ENCODE measurements at places on chromosomes 3 and 15.
A peak's percentile ranks its signal among the peaks of the same experiment; 100 is the strongest.

GRCh38 chr15:71716990-71717389, 93.4 kb upstream of the NR2E3 start:
- no peak for DNase-seq

DNA sequence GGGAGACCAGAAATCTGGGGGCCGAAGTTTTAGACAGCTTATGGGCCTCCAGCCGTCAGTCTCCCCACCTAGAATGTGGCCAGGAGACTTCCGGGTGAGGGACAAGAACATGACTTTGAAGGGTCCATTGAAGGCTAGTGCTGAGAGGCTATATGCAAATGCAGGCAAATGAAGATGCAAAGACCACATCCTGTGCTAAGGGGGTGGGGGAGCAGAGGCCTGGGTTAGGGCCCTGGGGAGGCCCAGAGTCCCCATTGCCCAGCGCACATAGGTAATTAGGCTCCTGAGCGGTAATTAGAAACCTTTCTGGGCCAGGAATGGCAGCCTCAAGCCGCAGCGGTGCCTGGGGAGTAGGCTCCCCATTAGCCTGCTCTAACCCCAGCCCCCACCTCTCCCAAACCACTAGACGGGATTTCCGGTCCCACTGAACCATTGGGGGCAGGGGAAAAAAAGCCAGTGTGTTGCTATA, 6.8 kb downstream of the CSK start:
- peak; percentile 34 for DNase-seq

GRCh38 chr3:71140477-71140876, 443.1 kb downstream of the FOXP1 start:
- no peak for DNase-seq

DNA sequence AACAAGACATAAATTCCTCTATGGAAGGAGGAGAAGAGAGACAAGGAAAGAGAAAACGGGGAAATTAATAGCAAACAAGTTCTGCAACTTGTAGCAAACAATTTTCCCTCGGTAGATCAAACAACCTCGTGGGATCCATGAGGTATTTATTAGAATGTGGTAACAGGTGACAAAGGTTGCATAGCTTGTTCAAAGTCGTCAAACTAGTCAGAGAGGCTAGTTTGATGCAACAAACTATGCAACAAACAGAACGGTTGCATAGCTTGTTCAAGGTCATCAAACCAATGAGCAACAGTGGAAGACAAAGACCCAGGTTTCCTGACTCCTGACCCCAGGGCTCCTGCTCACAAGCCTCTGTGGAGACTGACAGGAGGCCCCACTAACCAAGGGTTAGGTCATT, 20.7 kb downstream of the MB21D2 start:
- DNase-seq = no peak

GRCh38 chr15:100572362-100572983, 29.5 kb downstream of the LINS1 start:
- DNase-seq = no peak

DNA sequence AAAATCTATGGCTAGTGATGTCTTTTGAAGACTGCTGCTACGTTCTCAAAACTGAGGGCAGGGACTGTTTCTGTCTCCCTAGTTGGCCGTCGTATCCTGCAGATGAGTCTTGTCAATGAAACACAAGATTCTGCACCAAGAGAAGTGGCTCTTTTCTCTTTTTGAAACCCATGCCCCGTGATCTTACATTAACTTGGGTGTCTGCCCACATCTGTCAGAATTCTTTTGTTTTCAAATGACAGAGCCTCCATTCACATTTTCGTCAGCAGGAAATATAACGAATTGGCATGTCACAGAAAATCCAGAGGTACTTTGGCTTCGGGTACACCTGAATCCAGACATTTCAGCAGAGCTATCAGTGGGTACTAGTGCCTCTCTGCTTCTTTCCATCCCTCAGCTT, 331.3 kb upstream of the PROK2 start:
- DNase-seq = no peak

DNA sequence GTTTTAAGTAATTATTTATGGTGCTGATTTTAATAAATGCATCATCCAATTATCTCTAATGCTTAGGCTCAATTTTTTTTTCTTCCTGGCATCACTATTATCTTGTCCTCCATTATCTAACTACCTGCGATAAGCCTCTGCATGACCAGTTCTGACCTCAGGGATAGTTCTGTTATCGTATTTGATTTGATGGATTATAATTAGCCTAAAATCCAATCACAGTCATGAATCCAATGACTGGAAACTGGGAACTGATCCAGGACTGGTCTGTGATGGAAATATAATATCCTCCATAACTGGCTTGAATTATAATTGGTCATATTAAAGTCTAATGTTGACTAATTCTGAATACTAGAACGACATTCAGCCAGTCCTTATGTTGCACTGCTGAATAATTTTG, 1.1 kb downstream of the MYH15 start:
- DNase-seq = no peak
